ENCODE measurements at places on chromosomes 6 and 20. TPM values are rescaled to one million over a fixed set of nuclear protein-coding genes. Genes with fewer than 3 reads are reported as not detected.
A peak's percentile ranks its signal among the peaks of the same experiment; 100 is the strongest.

- no peak for DNase-seq
Observed at GRCh38 chr20:12573442-12573841, 435.3 kb upstream of the SPTLC3 start.

GRCh38 chr20:35458388-35458787, 3.0 kb downstream of the CEP250 start:
- DNase-seq, result no peak

BPIFB1 gene
- total RNA-seq, result not detected

AHCY gene
- total RNA-seq, result 194 TPM

DNA sequence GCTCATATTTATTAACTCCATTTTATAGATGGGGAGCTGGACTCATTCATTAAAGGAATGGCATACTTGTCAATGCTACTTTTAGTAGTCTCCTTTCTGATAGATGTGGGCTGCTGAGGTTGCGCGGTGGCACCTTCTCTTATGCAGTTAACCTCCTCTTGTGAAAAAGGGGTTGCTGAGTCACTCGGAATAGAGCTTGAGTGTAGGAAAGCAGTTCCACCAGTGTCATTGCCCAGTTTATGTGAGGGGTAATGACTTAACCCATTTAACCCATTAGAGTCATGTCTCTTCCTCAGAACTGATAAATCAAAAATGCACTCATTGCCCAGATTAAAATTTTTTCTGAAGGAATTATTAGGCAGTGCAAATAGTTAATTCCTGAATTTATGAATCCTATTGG, 6.3 kb downstream of the MAPK14 start:
- peak; percentile 49 for DNase-seq

PRPH2 gene
- total RNA-seq, result 0.83 TPM

- no peak for DNase-seq
Observed at GRCh38 chr6:125219361-125219895, 65.9 kb downstream of the TPD52L1 start.

GRCh38 chr6:128617285-128617684, 96.9 kb upstream of the PTPRK start:
- DNase-seq, result no peak

WFDC12 gene
- not detected for total RNA-seq

DNA sequence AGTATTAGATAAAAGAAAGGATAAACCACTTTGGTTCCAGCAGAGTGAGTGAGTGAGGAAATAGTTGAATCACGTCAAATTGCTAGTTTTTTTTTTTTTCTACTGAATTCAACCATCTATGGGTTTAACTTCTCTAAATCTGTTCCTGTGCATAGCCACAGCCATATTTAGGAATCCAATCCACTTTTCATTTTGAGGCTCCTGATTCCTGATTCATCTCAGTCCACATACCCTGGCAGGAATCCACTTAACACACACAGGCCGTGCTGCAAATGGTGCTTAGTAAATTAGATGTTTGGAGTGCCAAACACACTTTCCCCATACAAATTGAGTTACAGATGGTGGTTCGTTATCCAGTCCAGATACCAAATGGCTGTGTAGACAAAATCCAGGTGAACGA, 220.3 kb downstream of the ALDH8A1 start:
- DNase-seq, result peak; percentile 29

GRCh38 chr6:85436411-85436810, 13.5 kb upstream of the NT5E start:
- DNase-seq, result peak; percentile 81

GRCh38 chr6:118632359-118632758, 19.0 kb downstream of the CEP85L start:
- no peak for DNase-seq

DNA sequence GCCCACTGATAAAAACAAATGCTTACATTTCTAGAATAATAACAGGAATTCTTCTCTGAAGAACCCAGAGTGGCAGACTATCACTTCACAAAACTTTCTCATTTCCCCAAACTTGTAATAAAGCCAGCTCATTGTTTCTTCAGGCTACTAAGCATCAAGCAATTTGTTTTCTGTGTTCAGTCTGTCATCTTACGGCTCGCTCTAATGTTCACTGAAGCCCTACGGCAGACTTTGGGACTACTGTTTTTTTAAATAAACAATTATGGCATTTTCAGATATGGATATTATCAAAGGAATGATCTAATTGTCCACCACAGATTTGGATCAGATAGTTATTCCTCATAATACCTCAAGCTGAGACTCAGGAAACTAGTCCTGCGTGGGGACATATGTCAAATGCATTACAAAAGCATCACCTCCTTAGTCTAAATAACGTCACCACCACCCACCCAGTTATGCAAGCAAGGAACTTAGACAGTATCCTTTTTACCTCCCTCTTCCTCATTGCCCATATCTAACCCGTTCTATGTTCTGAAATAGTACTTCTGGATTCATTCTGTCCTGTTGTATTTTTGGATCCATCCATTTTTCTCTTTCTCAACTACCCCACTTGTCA, 415.1 kb downstream of the PLCB1 start:
- DNase-seq, result no peak

DNA sequence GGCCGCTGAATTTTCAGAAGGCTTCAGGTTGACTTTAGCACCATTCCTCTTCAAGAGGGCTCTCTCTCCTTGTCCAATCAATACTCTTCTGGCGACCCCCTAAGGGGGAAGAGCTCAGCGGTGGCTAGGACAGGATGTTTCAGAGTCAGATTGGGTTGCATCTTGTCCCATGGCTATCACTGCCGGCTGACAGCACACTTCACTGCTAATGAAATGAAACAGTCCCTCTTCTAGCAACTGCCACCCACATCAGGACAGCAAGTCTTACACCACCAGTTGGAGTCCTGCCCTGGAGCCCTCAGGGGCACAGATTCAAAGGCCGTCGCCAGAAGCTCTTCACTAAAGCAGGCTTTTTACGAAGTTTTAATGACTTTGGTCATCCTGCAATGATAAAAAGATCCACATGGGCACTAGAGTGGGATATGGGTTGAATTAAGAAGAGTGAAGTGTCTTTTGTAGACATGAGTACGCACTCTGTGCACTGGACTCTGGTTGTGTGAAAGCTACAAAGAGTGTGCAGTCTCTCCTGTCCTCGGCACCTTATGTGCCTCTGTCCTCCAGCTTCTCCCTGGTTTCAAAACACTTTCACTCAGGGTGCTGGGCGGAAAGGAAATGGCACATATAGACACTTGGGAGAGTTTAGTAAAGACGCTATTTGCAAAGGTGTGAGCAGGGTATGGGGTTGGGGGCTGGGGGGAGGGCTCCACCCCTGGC, 66.1 kb upstream of the SLC22A16 start:
- no peak for DNase-seq

DAAM2 gene
- total RNA-seq, result 13.1 TPM

GRCh38 chr20:63496596-63497120, 2.2 kb downstream of the EEF1A2 start:
- DNase-seq, result no peak

PAK5 gene
- total RNA-seq, result not detected

DNA sequence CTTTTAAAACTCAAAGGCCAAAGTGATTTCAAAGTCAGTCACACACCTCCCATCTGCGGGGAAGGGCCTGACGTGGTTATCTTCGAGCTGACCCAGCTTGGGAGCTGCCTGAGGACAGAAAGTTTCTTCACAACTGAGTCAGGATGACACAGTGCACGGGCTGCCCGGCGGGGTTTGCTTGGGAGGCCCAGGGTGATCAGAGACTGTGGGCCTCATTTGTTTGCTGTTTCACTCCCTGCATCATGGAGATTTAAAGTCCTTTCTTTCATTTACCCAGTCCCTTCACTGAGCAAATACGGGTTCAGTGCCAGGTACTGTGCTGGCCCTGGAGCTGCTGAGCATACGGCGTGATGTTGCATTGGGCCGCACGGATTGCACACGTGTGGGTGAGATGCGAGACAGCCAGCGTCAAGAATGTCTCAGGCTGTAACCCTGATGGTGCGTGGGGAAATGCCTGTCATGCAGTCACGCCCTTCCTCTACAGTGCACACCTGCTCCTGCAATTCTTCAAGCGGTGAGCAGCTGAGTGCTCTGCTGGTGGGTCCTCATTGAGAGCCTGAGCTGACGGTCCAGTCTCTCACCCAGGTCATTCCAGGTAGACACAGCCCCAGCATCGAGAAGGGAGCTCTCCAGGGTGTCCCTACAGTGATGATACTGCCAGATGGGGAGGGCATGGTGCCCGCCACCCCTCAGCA, 82.7 kb upstream of the PMEPA1 start:
- DNase-seq, result no peak

- DNase-seq, result no peak
Observed at GRCh38 chr20:46563170-46563859, 12.9 kb upstream of the OCSTAMP start.

DNA sequence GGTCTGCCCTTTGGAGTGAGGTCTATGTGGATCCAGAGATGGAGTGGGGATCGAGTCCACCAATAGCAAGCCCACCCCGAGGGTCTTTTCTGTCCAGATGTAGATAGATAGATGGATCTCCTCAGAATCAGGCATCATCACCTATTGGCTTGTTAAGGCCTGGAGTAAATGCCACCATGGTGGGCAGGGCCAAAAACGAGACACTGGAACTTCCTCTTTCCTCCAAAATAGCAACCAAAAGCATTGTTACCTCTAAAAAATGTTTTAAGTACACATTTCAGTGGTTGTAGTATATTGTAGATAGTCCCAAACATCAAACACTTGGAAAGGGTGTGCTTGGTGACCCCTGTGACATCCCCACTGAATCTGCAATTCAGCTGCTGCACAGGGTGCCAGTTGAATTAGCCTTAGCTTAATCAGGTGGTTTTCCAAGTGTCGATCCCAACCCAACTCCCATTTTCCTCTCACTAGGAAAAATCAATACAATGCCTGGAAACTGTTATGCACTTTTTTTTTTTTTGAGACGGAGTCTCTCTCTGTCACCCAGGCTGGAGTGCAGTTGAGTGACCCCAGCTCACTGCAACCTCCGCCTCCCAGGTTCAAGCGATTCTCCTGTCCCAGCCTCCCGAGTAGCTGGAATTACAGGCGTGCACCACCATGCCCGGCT, 35.0 kb upstream of the NELFCD start:
- no peak for DNase-seq

DNA sequence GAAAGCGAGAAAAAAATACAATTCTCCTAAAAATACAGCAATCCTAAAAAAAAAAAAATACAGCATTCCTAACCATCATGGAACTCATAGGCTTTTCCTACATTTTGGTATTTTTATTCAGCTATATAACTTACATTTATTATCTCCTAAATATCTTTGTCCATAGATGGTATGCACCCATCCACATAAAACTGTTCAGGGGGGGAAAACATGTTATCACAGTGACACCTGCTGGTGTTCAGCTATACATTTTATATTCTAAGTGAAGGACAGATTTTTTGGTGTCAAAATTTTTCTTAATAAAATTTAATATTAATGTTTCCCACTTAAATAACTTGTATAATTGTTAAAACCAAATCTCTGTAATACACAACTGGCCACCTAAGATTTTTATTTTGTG, 58.0 kb downstream of the BLOC1S5 start:
- peak; percentile 51 for DNase-seq

- DNase-seq, result peak; percentile 7
Observed at GRCh38 chr20:57498425-57499400, 26.2 kb downstream of the CTCFL start.

DNA sequence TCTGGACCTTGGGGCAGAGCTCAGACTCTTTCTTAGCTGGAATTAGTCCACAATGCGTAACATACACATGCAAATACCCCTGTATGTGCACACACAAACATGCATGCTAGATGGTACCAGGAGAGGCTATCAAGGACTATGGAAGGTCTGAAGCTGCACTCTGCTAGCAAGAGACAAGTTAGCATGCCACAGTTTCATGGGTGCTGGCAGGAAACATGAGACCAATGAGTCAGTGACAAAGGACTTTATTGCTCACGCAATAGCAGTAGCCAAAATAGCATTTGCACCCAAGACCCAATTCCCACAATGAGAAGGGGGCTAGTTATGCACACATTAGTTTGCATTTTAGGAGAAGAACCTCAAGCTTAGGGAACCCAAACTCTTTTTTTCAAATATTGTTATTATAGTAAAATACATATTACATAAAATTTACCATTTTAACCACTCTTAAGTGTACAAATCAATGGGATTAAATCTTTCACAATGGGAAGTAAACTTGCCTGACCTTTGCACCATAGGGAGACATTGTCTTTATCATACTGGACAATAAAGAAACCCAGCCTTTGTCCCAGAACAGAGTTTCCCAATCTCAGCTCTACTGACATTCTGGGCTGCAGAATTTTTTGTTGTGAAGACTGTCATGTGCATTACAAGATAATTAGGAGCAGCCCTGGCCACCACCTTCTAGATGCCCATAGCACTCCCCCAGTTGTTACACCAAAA, 69.1 kb downstream of the NRSN1 start:
- DNase-seq, result no peak

- DNase-seq, result no peak
Observed at GRCh38 chr20:48406498-48406897, 421.3 kb downstream of the PREX1 start.

C6orf163 gene
- 1.7 TPM for total RNA-seq

DNA sequence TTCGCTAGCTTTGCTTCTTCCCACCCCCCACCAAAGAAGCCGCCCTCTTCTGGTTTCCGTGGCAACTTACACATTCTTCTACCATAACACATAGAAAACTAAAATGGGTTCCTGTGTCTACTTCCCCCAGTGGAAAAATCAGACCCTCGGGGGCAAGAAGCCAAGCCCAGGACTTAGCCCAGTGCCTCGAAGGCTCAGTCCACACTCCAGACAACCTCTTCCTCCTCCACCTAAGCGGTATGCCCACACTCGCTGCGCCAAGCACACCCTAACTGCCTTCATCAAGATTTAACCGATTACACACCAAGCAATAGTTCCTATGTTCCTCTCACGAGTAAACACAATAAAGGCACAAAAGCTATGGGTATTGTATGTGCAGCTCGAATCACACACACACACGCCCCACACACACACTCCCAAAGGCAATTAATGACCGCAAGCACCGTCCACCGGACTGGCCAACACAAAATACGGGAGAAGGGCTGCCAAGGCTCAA, 537 bp downstream of the PPIL4 start:
- peak; percentile 73 for DNase-seq

OR2B6 gene
- total RNA-seq, result not detected

DNA sequence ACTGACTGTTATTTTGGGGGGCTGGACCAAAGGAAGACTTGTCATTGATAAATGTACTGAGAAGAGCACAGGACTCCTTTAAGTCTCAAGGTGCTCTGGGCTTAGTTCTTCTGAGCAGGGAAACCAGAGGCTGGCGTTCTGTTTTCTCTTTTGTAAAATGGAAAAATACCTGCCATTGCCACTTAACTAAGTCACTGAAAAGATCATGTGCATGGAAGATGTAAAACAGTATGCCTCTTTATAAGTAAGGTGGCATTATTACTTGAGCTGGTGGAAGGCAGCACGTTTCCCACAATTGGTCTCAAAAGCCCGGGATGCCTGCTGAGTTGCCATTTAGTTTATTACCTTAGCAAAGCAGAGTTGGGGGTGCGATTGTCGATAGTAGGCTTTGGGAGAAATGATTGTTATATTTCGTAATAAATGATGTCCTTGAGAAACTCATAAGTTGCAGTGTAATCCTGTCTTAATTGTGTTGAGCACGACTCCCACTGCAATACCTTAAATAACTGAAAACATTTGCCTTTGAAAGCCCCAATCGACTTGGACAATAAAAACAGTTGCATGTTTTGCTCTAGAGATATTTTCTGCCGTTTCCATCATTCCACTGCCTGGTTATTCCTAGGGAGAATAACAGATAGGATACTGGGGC, 3.6 kb downstream of the JARID2 start:
- no peak for DNase-seq

GRCh38 chr20:48597521-48598302, 230.1 kb downstream of the PREX1 start:
- no peak for DNase-seq
